Activated T-cell treated with anti-CD3 and anti-CD28 coated beads for 24 hours (primary cell): ENCODE measurements at places on chromosomes 12 and 14.

GRCh38 chr14:85463512-85463911 is 66.4 kb upstream of the FLRT2 start:
- DNase-seq: no peak

- peak; percentile 68 for DNase-seq
Measured at GRCh38 chr14:102819176-102819628, 42.0 kb downstream of the TRAF3 start.

- DNase-seq: no peak
Measured at GRCh38 chr12:68786929-68787328, 21.0 kb upstream of the MDM2 start.

DNA sequence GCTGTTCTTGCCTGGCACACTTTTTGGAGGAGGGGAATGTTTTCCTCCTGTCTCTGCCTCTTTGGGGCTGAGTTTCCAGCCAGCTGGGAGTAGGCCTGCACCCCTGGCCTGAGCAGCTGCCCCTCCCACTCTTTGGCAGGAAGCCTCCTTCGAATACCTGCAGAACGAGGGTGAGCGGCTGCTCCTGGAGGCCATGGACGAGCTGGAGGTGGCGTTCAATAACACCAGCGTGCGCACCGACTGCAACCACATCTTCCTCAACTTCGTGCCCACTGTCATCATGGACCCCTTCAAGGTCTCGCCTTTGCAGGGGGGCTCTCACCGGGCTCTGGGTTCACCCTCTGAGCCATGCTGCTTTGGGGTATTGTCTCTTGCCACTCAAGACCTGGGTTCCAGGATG is 69.4 kb downstream of the FOXN4 start:
- no peak for DNase-seq

DNA sequence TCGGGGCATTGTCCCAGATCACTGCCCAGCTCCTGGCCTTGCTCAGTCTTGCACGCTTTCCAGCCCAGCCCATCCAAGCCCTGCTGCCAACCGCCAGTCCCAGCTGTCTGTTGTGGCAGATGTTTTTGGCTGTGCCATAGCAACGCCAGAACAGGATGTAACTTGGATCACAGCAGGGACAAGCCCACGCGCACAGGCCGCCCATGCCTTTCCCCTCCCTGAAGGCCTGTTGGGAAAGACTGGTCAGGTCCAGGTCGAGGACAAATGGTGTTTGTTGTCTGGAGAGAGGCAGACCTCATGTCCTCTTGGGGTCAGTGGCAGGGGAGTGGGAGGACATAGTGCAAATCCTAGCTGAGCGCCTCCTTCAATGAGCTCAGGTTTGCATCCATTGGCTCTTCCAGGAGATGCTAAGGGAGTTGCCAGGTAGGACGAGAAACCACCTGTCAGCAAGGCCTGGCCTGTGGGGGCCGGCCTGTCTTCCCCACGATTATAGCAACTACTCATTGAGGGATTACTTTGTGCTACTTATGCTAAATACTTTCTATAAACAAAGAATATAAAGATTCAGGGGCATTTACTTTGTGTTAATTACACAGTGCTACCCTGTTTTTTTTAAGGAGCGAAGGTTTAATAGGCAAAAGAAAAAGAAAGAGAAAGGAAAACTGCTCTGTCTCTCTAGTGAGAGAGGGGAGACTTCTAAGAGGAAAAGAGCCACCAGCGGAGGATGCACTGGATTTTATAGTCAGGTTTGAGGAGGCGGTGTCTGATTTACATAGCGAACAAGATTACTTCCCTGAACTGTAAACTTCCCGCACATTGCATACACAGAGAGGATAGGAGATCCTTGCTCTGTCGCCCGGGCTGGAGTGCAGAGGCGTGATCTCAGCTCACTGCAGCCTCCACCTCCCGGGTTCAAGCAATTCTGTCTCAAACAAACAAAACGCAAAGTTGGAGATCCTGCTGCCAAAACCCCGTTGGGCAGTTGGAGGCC is 42.8 kb upstream of the CORO1C start:
- DNase-seq: no peak

GRCh38 chr14:88002421-88003075 is 2.4 kb upstream of the GPR65 start:
- no peak for DNase-seq

DNA sequence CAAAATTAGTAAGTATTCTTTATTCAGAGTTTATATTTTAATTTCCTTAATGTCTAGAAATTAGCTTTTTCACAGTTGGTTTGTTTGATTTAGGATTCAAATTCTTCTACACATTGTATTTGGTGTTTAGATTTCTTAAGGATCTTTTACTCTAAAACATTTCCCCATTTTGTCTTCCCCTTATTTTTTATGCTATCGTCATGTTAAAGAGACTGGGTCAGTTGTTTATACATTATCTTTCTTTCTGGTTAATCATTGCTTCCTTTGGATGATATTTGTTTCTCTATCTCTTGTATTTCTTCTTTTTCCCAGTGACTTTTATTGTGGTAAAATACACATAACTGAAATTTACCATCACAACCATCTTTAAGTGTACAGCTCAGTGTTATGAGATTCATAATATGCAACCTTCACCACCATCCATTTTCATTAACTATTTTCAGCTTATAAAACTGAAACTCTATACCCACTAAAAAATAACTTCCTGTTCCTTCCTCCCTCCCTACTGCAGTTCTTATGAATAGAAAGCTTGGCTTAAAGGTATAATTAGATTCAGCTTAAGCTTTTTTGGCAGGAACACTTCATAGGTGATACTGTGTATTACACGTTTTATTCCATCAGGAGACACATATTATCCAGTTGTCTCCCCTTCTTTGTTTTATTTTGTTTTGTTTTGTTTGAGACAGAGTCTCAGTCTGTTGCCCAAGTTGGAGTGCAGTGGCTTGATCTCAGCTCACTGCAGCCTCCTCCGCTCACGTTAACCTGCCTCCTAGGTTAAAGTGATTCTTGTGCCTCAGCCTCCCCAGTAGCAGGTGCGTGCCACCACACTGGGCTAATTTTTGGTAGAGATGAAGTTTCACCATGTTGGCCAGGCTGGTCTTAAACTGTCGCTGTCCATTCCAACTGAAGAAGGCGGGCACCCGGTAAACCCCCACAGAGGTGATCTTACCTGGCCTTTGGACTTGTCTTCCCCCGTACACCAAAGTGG is 45.0 kb downstream of the NOPCHAP1 start:
- no peak for DNase-seq

- no peak for DNase-seq
Measured at GRCh38 chr12:56362130-56363059, at the start of gene APOF. Gene APOF (minus strand): TSS chr12:56362857. CDS start chr12:56362745, 112 bp downstream.

- DNase-seq: no peak
Measured at GRCh38 chr12:124267205-124267778, 27.6 kb upstream of the RFLNA start.

DNA sequence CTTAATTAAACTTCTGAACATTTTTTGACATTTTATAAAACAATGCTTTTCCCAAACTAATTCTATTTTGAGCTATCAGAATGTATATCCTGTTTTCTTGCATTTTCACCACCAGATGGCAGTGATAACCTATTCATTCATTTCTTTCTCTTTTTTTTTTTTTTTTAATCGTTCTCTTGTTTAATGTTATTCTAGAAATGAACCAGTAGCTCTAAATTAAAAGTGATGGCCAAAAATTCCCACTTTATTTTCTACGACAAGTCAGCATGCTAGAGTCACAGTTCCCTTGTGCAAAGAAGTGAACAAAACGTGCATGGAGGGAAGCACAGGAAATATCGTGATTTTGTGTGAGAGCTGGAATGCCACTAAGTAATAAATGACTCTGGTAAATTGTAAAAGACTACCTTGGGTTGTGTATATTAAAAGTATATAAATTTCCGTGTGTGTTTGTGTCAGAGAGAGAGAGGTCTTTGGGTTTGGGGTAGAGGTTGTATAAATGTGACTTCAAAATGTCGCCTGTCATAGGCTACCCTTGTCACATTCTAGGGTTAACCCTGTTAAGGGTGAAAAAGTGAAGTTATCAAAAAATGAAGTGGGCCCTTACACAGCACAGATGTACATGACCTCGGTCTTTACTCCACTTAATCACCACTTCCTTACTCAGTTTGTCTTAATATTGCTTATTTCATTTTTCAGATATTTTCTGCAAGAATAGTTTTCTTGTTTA is 40.4 kb upstream of the LDHB start:
- no peak for DNase-seq

GRCh38 chr14:74532246-74532645 is 38.7 kb downstream of the ISCA2 start:
- DNase-seq: no peak

DNA sequence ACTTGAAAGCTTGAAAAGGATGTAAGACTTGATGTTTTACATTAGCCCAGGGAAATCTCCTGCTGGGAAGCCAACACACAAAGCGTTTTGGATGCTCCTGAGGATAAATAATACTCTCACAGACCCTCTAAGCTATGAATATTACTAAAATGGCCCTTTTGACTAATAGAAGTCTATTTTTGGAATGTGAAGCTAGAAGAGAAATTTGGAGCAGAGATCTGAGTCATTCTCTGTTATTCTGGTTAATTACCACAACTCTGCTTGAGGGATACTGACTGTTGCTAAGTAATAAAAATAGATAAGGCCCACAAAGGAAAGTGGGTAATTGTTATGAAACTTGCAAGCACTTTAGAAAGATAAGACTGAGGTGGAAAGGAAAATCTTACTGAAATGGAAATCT is 346.2 kb upstream of the STXBP6 start:
- DNase-seq: no peak

- DNase-seq: no peak
Measured at GRCh38 chr12:107119091-107119490, 25.7 kb upstream of the CRY1 start.

DNA sequence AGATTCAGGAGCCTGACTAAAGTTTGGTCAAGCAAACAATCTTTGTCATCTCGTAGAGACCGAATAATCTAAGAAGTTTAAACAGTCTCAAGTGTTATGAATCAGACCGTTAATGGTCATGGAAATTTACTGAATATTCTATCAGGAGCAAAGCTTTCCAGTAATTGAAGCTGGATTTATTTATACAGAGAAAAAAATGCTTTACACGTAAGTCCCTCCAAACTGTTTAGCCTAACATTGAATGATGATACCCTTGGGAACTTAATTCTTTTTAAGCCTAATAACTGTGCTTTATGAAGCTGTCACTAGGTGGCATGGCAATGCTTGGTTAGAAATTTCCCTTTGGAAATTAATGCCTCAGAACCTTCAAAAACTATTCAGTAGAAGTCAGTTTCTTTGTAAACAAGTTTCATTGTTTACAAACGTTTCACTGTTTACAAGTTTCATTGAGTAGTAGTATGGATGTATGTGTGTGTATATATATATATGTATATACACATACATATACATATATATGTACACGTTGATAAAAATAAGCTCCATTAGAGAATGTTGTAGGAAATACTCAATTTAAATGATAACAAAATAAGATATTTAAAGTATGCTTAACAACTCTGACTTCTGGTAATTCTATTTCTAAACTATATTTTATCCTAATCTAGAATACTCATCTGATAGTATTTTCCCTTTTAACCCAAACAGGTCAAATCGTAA is 32.1 kb downstream of the DEPDC4 start:
- no peak for DNase-seq

DNA sequence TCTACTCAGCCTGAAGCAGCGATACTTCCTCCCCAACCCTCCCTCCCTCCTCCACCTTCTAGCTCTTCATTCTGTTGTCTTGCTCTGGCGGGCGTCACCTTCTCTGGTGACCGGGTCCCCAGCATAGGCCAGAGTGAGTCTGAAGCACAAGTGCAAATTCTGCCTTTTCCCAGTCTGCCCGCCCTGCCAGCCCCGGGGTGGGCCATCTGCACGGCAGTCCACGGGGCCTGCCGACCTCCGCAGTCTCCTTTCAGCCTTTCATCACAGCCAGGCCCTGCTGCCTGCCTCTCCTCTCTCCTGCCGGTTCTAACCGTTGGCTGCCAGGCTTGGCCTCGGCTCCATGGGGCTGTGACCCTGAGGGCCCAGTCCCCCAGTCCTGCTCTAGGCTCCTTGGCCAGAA is 58.7 kb downstream of the TESC start:
- DNase-seq: no peak

GRCh38 chr12:72236071-72236705 is 36.0 kb upstream of the TRHDE start:
- no peak for DNase-seq

GRCh38 chr12:110330544-110330943 is 49.5 kb downstream of the ATP2A2 start:
- no peak for DNase-seq

- DNase-seq: no peak
Measured at GRCh38 chr12:102347811-102348210, 132.6 kb downstream of the IGF1 start.

DNA sequence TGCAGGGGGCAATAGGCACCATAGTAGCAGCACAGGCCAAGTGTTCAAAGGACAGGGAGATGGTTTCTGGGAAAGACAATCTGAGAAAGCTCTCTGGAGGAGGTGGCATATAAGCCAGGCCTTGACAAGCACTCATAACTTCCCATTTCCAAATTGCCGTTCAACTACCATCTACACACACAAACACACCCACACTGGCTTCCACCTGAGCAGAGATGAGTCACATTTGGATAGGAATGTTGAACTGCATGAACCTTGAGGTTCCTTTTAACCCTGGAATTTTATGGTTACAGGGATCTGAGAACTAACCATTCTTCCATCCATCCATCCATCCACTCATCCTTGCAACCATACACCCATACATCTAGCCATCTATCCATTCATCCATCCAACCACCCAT is 86.6 kb downstream of the KSR2 start:
- DNase-seq: no peak

- no peak for DNase-seq
Measured at GRCh38 chr14:20455355-20456300, 602 bp downstream of the APEX1 start.

GRCh38 chr12:124144531-124145194 is 150.2 kb upstream of the RFLNA start:
- DNase-seq: no peak

DNA sequence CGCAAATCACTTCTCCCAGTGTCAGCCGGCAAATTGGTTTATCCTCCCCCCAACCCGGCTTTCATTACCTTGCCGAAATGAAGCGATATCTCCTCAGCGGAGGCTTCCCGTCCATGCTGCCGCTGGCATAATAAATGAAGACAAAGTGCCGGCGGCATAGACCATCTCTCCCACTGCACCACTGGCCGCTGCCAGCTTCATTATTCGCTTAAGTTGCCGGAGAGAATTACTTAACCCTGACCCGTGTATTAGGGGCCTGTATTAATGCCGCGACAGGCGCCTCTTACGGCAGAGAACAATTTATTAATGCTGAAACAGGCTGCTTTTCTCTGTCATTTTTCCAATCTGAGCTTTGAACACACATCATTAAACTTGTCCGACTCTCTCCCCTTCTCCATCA is 17.5 kb upstream of the GPATCH2L start:
- DNase-seq: no peak

DNA sequence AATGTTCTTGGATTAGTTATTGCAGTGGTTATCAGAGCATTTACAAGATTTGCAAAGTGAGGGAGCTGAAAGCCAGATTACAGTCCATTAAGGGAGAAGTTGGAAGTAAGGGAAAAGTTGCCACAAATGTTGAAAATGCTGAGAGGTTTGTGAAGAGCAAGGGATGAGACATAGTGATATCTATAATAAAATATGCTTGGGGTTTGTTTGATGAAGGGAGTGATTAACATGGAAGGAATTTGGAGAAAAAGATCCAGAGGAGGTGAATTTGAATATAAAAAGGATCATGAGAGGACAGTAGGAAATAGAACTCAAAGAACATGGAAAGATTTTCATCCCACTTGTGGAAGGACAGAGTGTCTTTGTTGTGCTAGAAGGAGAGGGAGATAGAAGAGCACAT is 19.3 kb upstream of the CCER1 start:
- DNase-seq: no peak

- no peak for DNase-seq
Measured at GRCh38 chr12:50053583-50053982, 3.8 kb upstream of the ASIC1 start.
